ENCODE measurements at places on chromosomes 5 and 9.

DNA sequence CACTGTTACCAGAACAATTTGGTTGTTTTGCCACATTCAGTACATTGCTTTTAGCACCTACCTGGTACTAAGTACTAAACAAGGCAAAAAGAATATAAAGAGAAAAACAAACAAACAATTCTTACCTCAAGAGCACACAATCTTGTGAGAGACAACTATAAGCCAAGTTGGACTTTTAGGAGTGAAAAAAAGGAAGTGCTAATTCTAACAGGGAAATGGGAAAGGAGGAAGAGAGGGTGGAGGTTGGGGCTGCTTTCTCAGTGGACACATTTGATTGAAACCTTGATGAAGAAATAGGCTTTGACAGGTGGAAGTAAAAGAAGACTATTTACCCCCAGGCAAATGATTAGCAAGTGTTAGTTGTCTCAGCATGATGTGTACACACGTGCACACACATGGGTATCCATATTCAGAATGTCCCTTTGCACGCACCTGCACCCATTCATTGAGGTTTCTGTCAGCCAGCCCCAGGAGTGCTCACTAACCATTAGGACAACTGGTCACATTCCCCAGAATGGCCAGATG lies 302.6 kb downstream of the ACTL7B start:
- no peak for DNase-seq

GRCh38 chr5:132556153-132556762 lies 519 bp upstream of the RAD50 start:
- DNase-seq: no peak

DNA sequence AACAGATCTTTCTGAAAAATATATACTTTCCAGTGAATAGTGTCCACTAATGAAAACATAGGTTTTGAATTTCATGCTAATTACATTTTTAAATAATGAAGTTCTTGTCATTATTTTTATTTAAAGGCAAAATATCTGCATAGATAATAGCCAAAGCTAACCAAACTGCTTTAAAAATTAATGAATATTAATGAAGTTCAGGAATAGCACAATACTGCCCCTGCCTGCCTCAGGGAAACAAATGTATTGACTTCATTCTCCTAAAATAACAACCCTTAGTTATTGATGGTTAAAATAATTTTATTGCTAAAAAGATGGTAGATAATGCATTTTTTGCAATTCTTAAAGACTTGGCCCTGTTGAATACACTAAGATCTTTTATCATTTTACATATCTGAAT lies 103.6 kb upstream of the SSBP2 start:
- no peak for DNase-seq

DNA sequence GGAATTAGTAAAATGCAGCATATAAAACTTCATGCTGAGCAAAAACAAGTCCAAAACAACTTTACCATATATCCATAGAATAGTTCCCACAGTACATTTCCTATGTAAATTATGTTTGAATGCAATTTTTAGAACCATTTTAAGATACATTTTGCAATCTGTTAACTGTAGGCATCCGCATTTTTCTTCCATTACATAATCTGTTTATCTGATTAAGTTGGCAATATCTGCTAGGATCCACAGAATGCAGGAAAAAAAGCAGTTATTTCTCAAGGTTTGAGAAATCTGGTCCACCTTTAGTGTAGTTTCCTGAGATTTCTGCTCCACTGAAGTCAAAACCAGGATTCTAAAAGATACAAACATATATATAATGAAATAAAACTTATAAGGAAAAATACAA lies 6.2 kb downstream of the NUDCD2 start:
- DNase-seq: no peak

DNA sequence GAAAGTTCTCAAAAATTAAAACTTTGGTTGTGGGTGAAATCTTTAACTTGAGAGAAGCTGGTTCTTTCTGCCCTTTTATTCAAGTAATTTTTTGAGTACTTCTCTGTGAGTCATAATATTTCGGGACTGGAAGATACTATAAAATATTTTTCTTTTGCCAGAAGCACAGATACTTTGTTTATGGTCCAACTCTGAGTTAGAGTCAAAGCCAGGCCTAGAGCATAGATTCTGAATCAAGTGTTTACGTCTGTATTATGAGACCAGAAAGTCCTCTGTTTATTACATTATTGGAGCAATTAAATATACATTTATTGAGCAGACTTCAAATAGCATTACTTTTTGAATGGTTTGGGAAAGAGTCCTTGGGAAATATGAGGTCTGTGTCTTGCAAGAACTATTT lies 187.9 kb downstream of the FER start:
- DNase-seq: no peak

DNA sequence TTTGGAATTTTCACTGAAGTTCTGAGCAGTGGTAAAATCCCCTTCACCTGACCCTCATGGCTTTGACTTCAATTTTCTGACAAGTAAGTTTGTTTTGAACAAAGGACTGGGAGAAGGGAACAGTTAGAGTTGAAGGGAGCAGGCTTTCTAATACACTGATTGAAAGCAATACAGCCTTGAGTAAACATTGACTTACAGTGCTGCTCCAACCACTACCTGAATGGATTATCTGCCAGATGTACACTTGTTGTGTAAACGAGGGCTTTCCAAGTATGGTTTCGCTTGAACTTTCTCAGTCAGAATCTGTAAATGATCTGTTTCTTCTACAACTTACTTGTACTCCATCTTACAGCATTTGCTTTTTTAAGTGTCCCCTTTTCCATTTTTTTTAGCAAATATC lies 1414.9 kb upstream of the NUDT12 start:
- no peak for DNase-seq

DNA sequence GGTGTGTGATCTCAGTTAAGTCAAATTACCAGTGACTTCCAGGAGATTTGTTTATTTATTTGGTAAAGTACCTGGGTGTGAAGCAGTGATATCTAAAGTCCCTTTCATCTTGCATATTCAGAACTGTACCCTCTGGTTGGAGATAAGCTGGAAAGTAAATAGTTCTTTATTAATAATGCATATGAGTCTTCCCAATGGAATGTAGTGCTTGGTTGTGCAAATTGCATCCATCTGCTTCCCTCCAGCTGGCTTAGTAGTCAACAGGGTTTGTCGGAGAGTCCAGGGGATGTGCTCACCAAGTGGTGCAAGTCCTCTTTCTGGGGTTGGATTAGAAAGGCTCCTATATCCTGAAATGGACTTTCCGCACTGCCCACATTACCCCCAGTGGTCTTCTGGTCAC lies 42.0 kb downstream of the TRPM3 start:
- DNase-seq: no peak

GRCh38 chr5:110865400-110866094 lies 126.7 kb downstream of the SLC25A46 start:
- DNase-seq: no peak

GRCh38 chr5:59587489-59588337 lies 305.8 kb downstream of the PDE4D start:
- DNase-seq: no peak
